Small intestine (tissue), 16 donors: ENCODE measurements at places on chromosomes 1 and 21. TPM values are rescaled to one million over a fixed set of nuclear protein-coding genes. Genes with fewer than 3 reads are reported as not detected.

HSPB7 gene
- 20.4 TPM for polyA plus RNA-seq

SLFNL1 gene
- not detected for polyA plus RNA-seq

DEPDC1 gene
- polyA plus RNA-seq, result 0.27 TPM

ATP1A2 gene
- polyA plus RNA-seq, result 0.54 TPM

DNA sequence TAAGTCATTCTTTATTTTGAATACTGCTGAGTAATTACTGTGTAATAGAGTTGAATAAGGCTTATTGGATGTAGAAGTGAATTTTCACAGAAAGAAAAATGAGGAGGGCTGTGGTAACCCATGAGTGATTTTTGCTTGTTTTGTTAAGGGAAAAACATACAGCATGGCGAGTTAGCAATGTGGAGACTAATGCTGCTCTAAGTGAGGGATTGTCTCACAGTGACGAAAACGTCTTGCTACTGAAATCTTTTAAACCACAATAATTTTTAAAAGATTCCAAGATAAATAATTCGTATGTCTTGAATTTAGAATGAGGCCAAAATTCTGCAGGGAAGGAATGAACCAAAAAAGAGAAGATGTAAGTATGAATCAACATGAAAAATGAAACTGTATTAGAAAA lies 16.2 kb upstream of the PLA2G4A start:
- no peaks in the 10 kb centered on the region for H3K36me3 ChIP-seq
- no peak overlapping the region for H3K27ac ChIP-seq
- H3K4me1 ChIP-seq, result no peaks in the 10 kb centered on the region
- no peak for DNase-seq

- H3K27me3 ChIP-seq, result no peaks in the 10 kb centered on the region
- no peaks in the 10 kb centered on the region for H3K4me1 ChIP-seq
- H3K4me3 ChIP-seq, result no peak overlapping the region
- peak; percentile 47 for DNase-seq
- H3K36me3 ChIP-seq, result no peaks in the 10 kb centered on the region
These were observed 196.0 kb downstream of the CRB1 start for GRCh38 chr1:197464044-197464443.

DNA sequence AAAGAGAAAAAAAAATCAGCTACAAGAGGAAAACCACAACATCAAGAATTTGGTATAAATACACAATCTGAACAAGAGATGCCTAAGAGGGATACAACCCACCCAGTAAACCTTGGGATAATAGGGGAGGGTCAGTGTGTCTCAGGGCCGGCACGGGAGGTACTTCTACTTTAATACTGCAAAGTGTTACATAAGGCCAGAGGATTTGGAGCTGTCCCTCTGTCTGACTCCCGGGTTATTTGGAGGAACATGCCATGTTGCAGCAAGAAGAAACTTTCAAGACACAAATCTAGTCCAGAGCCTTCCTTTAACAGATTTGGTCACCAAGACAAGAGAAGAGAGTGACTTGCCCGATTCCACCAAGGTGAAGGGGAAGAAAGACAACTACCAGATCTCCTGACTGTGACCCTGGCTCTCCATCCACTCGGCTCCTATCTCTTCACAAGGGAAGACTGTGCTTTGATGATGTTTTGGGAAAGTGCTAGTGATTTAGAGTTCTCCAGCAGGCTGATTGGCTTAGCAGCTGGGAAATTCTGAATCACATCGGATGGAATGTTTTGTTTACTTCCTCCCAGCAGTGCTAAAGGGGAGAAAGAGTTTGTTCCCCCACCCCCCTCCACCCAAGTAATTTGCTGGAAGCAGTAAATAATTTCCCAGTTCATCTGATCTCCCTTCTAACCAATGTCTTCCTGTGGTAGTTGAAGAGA lies 29.3 kb downstream of the SGIP1 start:
- H3K4me1 ChIP-seq, result no peaks in the 10 kb centered on the region
- H3K36me3 ChIP-seq, result no peaks in the 10 kb centered on the region
- no peak overlapping the region for H3K4me3 ChIP-seq
- peak overlapping the region; percentile 59 for H3K27ac ChIP-seq
- no peak for DNase-seq
- H3K27me3 ChIP-seq, result peaks cover 4% of the 10 kb centered on the region

GRCh38 chr1:67097305-67097704 lies 37.5 kb downstream of the C1orf141 start:
- H3K36me3 ChIP-seq, result no peaks in the 10 kb centered on the region
- H3K27ac ChIP-seq, result no peak overlapping the region
- no peak for DNase-seq
- H3K4me3 ChIP-seq, result no peak overlapping the region
- no peaks in the 10 kb centered on the region for H3K27me3 ChIP-seq

- DNase-seq, result peak; percentile 69
- H3K36me3 ChIP-seq, result no peaks in the 10 kb centered on the region
- no peak overlapping the region for H3K4me3 ChIP-seq
- no peaks in the 10 kb centered on the region for H3K27me3 ChIP-seq
These were observed 35.5 kb downstream of the TOMM20 start for GRCh38 chr1:235093013-235093695.

- no peak for DNase-seq
- no peak overlapping the region for H3K4me3 ChIP-seq
- no peak overlapping the region for H3K27ac ChIP-seq
- no peaks in the 10 kb centered on the region for H3K4me1 ChIP-seq
- H3K36me3 ChIP-seq, result no peaks in the 10 kb centered on the region
- no peaks in the 10 kb centered on the region for H3K27me3 ChIP-seq
These were observed 192.8 kb upstream of the NRIP1 start for GRCh38 chr21:15257646-15258045.
